Activated CD8-positive, alpha-beta memory T cell treated with anti-CD3 and anti-CD28 coated beads for 1 hour (primary cell): ENCODE measurements at places on chromosomes 1 and 21.

GRCh38 chr1:89527256-89527655 is 2.6 kb downstream of the LRRC8B start:
- no peak for DNase-seq

DNA sequence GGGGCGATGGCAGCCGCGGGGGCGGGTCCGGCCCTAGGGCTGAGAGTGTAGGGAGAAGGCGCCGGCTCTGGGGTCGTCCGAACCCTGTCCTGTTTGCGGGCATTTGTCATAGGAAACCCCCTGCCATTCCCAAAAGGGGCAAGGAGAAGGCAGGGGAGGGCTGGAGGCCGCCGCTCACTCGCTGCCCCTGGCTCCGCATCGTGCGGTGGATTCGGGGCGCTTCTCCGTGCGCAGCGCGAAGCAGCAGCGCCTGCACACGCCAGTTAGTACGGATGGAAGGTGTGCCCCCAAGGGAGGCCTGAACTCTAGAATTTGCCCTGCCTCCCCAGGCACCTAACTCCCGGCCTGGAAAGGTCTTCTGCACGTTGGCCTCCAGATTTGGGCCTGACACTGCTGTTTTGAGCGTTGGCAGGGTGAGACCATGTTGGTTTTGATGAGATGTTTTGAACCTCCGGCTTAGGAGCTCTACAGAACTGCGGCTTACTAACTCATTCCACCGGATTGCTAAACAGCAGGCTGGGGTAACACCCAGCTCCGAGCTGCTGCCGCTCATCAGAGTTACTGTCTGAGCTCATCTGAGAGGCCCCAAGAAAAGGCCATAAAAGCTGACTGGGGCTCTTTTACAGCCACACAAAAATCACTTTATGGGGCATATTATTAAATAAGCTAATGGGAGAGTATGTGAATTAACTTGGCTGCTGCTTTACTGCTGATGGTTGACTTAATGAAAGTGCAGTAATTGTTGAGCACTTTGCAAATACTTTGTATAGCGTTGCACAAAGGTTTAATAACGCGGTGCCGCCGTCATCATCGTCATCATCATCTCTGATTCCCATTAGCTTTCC is 987 bp downstream of the GPR137B start:
- no peak for DNase-seq

DNA sequence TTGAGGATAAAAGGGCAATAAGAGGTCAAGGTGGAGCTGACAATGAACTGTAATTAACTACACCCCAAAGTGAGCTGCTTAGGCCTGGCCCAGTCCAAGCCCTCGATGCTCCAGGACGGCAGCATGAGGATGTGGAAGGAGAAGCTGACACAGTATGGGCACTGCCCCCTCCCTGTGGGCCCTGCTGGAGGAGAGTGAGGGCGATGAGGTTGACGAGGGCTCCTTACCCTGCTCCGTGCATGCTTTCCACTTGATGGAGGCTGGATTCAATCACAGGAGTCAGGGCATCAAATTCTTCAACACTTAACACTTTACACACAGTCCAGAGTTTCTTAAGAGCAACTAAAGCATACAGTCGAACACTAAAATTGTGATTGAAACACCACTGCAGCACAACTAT is 32.4 kb downstream of the COA6 start:
- DNase-seq: no peak

GRCh38 chr1:161738627-161739287 is 10.8 kb upstream of the DUSP12 start:
- peak; percentile 37 for DNase-seq

DNA sequence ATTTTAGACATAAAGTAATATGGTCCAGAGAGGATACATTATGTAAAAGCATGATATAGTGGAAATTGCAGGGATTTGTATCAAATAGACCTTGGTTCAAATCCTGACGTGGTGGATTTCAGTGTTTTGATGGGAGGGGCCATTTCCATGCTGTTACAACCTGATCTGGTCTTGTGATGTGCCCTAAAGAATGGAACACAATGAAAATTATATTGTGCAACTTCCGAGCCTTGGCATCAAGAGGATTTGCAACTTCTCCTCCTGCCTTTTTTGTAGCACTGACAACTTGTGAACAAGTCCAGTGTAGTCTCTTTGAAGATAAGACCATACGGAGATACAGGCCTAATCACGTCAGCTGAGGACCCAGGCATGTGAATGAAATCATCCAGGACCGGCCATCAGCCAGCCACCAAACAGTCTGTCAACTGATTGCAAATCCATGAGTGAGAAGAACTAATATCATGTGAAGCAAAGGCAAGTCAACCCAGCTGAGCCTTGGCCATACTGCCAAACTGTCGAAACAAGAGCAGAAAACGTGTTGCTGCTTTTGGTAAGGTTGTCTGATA is 412.1 kb downstream of the DPYD start:
- DNase-seq: no peak

DNA sequence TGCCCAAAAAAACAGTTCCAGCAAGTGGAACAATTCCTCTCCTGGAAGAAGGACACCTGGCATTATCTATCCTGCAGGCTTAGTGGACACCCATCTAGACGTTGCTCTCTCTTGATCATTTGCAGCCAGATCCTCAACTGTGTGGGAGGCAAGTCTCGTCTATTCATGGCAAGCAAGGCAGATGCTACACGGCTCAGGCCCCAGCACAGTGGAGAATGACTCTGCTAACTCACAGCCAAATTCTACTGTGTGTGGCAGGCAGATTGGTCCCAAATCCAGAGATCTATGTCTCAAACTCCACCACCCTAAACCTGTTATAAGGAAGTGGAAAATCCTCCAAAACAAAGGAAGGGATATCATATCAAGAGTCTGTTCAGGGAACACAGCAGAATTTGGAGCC is 7.0 kb downstream of the TNNT2 start:
- no peak for DNase-seq

DNA sequence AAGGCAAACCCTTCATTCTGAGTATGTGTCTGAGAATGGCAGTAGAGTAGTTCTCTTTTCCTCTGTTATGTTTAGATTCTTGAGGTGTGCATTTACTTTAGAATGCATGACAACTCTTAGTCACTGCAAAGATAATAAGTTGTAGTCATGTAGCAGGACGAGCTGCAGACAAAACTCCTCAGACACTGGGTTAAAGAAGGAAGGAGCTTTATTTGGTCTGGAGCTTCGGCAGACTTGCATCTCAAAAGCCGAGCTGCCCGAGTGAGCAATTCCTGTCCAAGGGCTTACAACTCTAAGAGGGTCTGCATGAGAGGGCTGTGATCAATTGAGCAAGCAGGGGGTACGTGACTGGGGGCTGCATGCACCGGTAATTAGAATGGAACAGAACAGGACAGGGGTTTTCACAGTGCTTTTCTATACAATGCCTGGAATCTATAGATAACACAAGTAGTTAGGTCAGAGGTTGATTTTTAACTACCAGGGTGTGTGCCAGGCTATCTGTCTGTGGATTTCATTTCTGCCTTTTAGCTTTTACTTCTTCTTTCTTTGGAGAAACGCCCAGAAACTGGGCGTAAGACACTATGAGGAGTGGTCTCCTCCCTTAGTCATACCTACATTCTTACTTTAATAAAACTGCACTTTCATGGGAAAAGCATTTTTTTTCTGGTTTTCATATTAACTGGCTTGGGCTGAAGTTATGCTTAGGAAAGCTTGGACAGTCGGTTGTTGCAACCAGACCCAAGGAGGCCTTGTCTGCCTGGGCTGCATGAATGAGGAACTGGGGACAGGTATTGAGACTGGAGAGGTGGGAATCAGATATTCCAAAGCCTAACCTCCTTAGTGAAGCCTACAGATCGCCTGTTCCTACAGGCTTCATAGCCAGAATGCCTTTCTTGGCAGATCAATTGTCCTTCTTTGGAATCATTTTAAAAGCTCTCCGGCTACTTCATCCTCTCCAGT is 115.1 kb downstream of the RHOU start:
- no peak for DNase-seq

- DNase-seq: no peak
Observed at GRCh38 chr1:221563476-221563921, 178.4 kb downstream of the DUSP10 start.

DNA sequence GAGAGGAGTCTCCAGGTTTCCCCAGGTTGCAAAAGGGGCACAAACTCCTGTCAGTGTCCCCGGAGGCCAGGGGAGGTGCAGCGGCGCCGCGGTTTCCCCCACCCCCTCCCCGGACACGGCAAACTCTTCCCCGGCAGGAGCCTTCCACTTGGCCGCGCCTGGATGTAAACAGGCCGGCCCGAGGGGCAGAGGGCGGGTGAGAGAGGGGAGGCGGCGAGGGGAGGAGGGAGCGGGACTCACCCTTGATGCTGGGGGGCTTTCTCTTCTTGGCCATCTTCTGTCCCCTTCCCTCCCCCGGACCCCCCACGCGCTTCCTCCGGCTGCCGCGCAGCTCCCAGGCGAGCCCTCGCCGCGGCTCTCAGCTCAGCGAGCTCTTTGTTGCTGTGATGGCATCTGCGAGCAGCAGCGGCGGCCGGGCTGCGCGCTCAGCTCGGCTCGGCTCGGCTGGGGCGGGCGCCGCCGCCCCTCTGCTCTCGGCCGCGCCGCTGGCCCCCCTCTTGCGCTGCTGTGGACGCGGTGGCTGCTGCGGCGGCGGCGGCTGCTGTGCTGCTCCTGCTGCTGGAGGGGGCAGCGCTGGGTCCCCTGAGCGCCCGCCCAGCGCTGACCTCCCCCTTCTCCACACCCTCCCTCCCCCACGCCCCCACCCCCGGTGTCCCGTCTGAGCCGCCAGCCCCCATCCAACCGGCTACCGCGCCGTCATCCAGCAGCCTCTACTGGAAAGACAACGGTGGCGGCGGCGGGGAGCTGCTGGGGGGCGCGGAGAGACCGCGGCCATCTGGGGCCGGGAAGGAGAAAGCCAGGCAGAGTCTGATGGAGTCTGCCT is 4.9 kb upstream of the SLC44A5 start:
- DNase-seq: no peak

GRCh38 chr1:14371771-14372497 is 226.6 kb upstream of the KAZN start:
- no peak for DNase-seq

DNA sequence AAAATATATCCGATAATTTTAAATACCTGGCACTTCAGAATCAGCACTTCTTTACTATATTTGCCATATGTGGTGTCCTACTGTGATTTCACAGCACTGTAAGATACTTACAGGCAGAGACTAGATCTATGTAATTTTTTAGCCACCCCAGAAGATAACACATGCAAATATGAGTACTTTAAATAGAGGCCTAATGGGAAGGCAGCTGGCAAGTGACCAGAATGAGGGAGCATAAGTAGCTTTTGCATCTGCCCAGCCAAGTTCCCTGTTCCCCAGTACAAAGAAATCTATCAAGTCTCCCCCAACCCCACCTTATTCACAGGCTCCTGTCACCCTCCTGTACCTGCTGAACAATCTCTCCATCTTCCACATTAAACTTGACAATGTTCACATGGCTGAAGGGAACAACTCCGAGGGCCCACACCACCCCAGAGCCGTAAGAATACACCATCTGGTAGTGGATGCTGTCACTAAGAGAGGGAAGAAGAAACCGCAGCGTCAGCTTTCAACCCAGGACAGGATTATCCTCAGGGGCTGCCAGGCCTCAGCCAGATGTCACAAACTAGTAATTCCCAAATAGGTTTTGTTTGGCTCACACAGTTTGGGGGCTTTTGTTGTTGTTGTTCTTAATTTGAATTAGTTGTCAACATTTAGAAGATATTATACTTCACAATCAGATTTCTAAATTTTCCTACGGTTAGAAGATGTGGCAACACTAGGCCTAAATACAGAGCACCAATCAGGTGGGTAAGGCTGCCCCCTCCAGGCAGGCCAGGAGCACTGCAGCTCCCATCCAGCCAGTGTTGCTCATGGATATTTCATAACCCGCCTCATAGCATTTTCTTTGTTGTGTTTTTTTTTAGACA is 10.4 kb downstream of the EMC1 start:
- DNase-seq: peak; percentile 57

GRCh38 chr1:209404577-209404976 is 178.9 kb upstream of the CAMK1G start:
- no peak for DNase-seq

GRCh38 chr1:229949500-229949899 is 117.5 kb upstream of the GALNT2 start:
- DNase-seq: no peak

- peak; percentile 51 for DNase-seq
Observed at GRCh38 chr1:25562101-25562927, 18.9 kb downstream of the LDLRAP1 start.

GRCh38 chr1:150534002-150534401 is 15.2 kb upstream of the ADAMTSL4 start:
- DNase-seq: no peak
